ENCODE measurements at places on chromosomes 13 and 19.

- no peak for DNase-seq
Measured at GRCh38 chr13:23735329-23735728, 153.9 kb downstream of the MIPEP start.

- DNase-seq: no peak
Measured at GRCh38 chr19:17625980-17626379, 62.2 kb downstream of the UNC13A start.

DNA sequence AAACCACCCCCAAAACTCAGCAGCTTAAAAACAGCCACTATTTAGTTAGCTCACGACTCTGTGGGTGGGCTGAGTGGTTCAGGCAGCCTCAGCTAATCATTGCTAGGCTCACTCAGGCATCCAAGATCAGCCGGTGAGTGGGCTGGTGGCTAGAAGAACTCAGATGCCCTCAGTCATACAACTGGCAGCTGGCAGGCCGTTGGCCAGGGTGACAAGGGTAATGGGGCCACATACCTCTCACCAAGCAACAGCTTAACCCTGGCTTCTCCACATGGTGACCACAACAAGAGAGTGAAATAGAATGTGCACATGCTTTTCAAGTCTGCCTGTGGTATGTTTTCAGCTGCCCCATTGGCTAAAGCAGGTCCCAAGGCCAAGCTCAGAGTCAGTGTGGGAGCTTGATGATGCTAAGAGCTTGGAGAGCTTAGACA, 435.4 kb upstream of the TSHZ3 start:
- DNase-seq: no peak

GRCh38 chr13:98480915-98481877, 95.7 kb downstream of the STK24 start:
- no peak for DNase-seq

DNA sequence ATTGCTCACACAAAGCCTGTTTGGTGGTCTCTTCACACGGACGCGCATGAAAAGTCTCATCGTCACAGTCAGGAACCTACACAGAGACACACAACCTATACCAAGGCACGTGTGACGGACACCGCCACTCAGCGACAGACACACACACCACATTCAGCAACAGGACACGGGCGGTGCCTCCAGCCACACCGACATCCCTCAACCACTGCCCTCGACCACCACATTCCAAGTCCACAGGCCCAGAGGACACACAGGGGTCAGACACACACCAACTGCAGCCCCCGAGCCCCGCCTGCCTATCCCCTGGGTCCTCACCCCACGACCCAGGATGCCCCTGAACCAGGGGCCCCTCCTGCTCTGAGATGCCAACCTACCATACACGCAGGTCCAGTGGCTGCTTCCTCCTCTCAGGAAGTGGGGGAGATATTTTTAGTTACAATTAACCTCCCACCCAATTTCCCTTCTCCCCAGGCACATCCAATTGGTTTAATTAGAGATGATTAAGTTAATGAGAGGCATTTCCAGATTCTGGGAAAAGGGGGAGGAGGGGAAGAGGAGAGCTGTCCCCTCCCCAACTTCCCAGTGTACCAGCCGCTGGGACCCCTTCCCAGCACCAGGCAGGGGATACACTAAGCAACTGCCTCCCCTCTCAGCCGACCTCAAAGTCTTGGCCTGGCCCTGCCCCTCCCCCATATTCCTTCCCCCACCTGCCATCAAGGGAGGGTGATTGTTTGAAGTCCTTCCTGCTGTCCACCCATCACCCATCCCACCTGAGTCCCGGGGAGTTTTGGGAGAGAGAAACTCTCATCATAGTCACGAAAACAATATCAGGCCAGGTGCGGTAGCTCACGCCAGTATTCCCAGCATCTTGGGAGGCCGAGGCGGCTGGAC, 20.4 kb downstream of the MEIS3 start:
- no peak for DNase-seq

- no peak for DNase-seq
Measured at GRCh38 chr19:39014037-39014436, 18.3 kb downstream of the FBXO27 start.

DNA sequence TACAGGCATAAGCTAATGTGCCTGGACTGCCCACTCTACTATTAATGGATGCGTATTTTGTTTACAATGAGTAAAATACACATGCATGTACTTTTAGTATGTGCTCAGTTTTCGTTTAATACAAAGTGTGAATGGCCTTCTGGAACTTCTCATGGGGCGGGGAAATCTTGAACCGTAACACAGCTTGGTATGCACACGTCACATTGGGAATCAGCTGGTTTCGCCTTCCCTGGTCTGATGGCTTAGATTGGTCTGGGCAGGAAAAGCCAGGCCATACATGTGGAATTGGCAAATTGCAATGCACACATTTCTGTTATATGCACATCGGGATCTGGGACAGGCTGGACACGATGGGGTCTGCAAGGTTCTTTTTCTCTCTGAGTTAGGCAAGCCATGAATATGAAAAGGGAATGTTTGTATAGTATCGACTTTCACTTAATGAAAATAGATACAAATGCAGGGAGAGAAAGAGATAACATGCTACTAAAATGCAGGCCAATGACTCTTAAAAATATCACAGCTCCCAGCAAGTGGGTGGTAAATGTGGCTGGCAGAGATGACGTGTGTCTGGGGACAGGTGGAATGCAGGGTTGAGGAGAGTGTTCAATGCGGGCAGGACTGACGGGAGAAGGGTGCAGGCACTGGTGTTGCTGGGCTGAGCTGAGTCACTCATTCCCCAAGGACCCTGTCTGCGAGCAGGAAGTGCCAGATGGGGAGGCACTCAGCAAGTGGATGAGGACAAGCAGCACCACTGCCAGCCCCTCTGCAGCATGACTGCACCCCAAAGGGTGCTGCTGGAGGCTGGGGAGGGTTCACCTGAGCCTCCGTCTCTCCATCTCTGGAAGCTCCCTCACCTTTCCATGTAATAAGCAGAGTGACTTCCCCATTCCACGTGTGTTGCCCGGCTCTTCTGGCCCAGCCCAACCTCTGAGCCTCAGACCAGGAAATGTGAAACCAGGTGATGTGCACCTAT, 204.0 kb upstream of the GPR12 start:
- no peak for DNase-seq

Data from GOT3 (cell line).